Suprapubic skin (tissue), 4 donors: ENCODE measurements at places on chromosomes 4 and X.

DNA sequence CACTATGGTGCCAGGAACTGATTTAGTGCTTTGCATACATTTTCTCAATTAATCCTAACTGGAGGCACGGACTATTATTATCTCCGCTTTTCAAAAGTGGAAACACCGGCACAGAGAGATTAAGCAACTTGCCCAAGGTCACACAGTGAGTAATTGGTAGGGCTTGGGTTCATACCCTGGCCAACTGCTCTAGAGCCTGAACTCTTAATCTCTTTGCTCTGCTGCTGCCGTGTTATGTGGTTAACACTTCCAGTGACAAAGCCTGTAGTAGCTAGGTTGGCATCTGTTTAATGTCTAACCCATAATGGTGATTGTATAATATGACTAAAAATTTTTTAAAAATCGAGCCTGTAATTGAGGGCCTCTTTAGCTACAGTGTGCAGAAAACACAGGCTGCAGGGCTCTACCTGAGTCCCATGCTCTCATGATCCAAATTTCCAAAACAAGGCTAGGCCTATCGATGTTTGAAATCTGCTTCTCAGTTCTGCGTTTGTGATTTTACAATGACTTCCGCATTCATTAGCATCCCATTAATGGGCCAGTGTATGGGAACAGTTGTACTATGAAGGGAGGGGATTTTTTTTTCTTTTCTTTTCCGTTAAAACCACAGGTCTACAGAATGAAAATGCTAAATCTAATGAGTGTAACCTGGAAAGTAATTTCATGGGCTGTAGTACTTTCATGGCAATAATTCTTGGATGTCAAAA is 219.3 kb upstream of the JADE1 start:
- no peak for DNase-seq

GRCh38 chrX:42967681-42968300 is 189.8 kb upstream of the PPP1R2C start:
- no peak for DNase-seq

- peak; percentile 68 for DNase-seq
These were observed 23.7 kb upstream of the UNC5C start for GRCh38 chr4:95572304-95572991.

DNA sequence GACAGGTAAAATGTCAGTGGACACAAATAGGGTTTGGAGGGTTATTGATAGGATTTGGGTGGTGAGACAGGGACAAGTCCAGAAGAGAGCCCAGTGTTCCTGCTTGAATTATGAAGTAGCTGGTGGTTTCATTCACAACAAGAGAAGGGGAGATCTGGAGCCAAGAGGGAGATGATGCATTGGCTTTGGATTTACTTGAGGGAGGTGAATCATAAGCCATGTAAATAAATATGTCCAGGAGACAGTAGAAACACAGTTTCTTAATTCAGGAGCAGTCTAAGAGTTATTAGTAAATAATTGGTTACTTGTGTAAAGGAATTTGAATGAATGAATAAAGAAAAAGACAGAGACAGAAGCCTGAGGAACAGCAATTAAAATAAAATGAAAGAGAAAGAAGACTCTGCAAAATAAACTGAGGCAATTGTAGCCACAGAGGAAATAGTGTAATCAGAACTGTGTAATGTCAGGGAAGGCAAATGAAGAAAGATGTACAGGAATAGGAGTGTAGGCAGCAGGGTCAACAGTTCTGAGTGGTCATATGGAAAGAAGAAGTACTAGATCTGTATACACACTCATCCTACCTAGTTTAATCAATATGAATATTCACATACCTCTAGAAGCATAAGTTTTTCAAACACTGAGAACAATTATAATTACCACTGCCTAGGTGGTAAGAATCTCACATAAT is 50.2 kb upstream of the CXCL8 start:
- DNase-seq: no peak

GRCh38 chrX:109707319-109707718 is 25.7 kb downstream of the ACSL4 start:
- DNase-seq: no peak

DNA sequence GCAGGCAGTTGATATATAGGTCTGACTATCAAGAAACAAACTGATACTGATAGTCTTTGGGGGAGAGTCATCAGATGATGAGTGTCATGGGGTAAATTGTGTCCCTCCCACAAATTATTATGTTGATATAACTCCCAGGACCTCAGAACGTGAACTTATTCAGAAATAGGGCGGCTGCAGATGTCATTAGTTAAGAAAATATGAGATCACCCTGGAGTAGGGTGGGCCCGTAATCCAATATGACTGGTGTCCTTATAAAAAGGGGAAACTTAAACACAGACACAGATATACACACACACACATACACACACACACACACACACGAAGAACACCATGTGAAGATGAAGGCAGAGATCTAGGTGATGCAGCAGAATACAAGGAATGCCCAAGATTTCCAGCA is 32.7 kb upstream of the ARHGEF9 start:
- DNase-seq: no peak

GRCh38 chr4:88672987-88673386 is 24.6 kb downstream of the NAP1L5 start:
- DNase-seq: no peak

DNA sequence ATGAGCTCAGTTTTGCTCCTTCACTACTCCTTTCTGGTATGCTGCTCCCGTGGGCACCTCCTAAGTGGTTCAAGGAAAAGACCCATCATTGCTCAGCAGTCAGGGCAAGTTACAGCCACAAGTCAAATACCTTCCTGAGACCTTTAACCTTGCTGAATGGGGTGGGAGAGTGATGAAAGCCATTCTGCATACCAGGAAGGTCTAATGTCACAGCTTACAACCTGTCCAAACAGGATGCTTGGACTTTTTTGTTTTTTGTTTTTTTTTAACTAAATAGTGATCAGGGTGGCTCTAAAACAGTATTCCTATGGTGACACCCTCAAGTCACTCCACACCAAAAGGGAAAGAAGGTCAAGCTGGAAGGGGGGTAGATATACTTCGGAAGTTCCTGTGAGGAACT is 93.1 kb downstream of the GPC3 start:
- no peak for DNase-seq

DNA sequence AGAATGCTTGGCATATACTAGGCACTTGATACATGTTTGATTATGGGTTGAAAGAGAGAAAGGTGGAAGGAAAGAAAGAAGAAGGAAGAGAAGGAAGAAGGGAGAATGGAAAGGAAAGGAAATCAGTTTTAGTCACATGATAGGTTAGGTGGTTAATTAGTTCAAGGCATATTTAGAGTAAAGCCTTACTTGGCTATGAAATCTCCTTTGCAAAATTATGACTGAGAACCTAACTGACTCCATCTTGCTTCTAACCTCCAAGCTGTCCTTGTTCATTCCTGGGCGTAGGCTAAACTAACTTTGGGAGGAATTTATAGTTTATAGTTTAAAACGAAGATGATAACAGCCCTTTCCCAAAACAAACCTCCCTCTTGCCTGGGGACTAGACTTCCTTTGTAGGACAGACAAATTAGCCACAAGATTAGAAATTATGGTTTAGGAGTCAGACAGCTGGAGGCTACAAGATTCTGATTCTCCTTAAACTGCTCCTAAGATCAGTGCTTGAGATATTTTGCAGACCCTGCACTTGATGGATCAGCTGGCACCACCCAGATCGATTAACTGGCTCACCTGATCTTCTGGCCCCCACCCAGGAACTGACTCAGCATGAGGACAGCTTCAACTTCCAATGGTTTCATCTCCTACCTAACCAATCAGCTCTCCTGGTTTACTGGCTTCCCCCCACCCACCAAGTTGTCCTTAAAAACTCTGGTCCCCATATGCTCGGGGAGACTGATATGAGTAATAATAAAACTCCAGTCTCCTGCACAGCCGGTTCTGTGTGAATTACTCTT is 55.0 kb downstream of the TXK start:
- no peak for DNase-seq

- DNase-seq: no peak
These were observed 41.4 kb upstream of the CTSO start for GRCh38 chr4:155995069-155995468.

GRCh38 chrX:94686071-94686470 is 1012.1 kb downstream of the FAM133A start:
- DNase-seq: no peak

- no peak for DNase-seq
These were observed 158.8 kb upstream of the AADAT start for GRCh38 chr4:170248576-170248975.

DNA sequence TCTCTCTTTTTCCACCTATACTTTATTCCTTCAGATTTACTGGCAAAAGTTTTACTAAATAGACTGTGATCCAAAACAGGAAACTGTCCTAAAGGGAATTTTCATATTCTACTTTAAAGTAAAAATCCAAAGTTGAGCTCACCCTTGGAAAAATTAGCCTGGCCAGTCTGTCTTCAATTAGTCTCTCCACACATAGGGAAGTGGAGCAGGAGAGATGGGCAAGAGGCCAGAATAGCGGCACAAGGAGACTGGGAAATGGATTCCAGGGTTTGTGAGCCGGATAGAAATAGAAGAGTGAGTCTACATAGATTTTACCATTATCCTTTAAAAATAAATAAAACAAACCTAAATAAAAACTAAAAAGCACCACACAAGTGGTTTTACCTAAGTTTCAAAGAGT is 16.2 kb upstream of the FRMD7 start:
- no peak for DNase-seq

DNA sequence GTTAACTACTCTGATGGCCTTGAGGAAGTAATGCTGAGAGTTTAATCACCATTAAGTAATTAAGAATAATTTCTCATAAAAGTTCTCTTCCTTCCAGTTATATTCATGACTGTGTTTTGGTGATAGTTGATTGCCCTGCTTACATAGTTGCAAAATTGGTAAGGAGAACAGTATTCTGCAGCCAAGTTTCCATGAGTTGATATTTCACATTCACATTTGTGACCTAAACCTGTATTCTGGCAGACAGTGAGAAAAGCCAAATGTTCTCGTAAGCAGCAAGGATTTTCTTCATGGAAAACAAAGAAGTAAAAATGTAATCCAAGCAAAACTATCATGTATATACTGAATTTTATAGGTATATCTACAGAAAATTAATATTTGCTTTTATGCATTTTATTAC is 187.8 kb upstream of the NUDT6 start:
- DNase-seq: no peak

DNA sequence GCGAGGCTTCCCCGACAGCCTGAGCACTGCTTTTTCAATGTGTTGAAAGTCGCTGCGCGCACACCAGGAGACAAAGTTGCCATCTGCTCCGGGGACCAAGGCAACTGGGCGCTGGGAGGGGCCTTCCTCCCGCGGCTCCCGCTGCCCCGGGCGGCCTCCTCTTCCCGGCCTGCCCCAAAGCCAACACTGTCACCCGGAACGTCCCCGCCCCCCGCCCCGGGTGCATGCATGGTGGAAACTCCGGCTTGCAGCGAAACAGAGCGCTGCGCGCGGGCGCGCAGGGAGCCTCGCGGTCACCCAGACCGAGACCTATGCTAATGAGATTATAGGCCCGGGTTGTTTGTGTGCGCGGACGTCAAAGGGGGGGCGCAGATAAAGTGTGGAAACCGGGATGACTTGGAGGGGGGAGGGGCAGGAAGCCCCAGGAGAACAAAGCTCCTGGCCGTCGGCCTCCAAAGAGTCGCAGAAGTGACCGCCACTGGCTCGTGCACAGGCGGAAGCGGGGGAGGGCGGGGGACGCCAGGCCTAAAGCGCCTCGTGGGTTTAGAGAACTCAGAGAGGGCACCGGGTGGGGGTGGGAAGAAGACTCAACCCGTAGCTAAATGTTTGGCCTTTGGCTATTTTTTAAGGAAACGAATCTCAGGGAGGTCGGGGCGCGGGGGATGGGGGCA is 88.8 kb downstream of the BCOR start:
- DNase-seq: peak; percentile 73

DNA sequence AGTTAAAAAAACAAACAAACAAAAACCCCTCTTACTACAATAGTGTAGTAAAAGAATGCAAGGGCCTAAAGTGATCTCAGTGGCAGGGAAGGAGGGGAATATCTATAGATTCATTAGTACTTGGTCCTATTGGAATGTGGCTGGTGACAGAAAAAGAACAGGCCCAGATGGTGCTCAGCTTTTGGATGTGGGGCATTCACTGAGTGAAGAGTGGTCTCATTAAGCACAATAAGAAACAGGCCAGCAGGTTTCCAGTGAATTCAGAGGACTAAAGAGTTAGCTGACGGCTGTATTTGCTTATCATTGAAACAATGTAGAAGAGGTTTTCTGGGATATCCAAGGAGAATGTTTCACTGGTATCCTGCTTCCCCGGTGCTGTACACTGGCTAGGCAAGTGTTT is 243.8 kb upstream of the HHIP start:
- DNase-seq: no peak

DNA sequence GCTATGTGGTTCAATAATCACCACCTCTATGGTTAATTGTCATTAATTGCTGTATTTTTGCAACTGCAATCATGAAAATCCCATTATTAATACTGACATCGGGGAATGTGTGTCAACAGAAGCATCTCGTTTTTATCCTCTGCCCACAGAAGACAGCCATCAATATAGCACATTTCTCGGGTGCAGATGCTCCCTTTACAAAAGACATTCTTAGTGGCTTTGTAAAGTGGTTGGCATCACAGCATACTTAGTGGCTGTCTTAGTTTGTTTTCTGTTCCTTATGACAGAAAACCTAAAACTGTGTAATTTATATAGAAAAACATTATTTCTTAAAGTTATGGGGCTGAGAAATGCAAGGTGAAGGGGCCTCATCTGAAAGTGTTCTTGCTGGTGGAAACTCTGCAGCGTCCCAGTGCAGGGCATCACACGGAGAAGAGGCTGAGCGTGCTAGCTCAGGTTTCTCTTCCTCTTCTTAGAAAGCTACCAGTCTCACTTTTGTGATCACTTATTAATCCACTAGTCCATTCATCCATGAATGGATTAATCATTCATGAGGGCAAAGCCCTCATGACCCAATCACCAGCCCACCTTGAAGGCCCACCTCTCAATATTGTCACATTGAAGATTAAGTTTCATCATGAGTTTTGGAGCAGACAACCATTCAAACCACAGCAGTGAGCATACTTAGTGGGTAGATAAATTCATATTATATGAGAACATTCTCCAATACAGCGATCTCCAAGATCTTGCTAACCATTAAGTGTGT is 1067.7 kb upstream of the PABPC4L start:
- no peak for DNase-seq

GRCh38 chrX:57366430-57366829 is 79.9 kb downstream of the FAAH2 start:
- no peak for DNase-seq
